Kidney epithelial cell (primary cell): ENCODE measurements at places on chromosomes 1 and 21.
A peak's percentile ranks its signal among the peaks of the same experiment; 100 is the strongest.

DNA sequence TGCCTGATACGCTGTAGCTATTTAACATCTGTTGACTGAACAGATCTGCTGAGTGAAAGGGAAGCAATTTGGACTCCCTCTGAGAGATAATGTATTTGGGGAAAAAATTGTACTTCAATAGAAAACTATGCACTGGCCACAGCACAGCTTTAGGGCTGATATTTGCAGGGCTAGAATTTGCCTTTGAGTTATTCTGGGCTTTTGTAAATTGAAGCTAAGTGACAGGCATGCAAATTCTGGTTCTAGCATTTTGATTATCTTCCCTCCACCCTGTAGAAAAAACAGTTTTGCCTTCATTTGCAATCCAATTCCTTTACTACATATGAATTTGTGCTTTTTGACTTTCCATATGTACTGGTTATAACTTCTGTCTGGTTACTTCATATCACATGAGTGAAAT, 7.9 kb downstream of the KYAT3 start:
- no peak for DNase-seq

DNA sequence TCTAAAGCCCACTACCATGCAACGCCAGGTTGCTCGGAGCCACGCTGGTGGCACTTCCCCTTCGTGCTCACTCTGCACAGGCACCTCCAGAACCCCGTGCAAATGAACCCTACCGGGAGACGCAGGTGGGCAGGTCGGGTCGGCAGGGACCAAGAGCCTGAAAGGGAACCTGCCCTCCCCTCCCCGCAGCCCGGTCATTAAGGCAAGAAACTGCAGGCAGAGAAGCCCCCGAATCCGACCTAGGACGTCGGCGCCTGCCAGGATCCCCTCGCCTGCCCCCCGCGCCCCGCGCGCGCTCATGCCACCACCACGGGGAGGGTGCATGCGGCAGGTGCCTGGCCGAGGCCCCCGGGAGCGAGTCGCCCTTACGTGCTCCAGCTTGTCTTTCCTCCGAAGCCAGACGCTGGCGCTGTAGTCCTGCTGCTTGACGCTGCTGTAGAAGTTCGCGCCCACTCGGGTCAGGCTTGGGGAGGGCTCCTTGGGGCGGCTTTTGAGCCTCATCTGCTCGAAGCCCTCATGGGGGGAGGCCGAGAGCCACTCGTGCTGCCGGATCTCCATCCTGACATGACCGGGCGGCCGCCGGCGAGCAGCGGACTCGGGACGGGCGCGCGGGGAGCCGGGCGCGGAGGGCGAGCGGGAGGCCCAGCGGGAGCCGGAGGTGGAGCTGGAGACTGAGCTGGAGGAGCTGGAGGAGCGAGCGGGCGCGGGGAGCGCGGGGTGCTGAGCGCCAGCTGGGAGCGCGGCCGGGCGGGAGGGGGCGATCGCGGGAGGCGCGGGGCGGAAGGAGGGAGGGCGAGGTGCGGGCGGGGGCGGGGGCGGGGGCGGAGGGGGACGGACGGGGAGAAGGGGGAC, 552 bp downstream of the PLD5 start:
- DNase-seq, result no peak

DNA sequence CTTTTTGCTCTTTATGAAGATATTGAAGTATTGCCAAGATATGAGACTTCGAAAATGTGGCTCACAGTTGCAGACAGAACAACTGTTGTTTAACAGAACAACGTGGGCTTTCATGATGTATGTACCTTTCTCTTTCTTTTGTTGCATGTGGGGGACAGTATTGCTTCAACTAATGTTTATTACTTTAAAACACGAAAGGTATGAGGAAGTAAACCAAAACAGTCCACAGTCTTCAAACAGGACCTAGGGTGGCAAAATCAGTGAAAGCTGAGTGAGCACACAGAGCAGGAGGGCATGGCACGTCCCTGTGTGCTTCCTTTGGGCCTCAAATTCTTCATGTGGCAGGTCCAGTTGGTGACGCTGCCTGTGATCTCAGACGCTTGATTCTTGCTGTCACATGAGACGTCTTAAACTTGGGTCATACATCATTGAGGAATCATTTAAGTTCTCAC, 7.8 kb upstream of the CHAF1B start:
- no peak for DNase-seq

DNA sequence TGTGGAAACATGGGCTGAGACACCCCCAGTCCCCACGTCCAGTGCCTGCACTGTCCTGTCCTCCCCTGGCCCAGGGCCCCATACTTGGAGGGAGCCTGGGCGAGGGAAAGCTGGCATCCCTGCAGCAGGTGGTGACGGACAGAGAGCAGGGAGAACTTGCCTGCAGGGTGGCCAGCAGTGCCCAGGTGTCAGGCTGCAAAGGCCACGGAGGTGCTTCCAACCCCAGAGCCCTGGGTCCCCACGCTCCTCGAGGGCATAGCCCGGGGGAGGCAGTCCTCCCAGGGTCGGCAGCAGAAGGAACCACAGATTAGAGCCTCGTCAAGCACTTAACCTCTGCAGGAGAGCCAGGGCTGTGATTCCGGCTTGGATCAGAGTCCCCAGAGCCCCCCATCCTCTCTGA, 77.5 kb downstream of the ARHGEF16 start:
- DNase-seq, result no peak

DNA sequence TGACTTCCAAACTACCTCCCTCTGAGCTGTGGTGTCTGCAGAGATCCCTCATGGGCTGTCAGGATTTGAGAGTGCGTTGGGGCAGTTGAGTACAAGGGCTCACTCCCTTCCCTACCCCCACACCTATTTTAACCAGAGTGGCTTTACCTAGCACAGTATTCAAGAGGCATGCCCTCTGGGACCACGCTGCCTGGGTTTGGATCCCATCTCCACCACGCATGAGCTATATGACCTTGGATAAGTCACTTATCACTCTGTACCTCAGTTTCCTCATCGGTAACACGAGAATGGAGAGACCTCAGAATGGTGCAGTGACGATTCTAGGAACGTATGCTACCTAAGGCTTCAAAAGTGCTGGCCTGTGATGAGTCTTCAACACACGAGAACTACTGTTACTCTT, 147.3 kb upstream of the WNT4 start:
- no peak for DNase-seq

DNA sequence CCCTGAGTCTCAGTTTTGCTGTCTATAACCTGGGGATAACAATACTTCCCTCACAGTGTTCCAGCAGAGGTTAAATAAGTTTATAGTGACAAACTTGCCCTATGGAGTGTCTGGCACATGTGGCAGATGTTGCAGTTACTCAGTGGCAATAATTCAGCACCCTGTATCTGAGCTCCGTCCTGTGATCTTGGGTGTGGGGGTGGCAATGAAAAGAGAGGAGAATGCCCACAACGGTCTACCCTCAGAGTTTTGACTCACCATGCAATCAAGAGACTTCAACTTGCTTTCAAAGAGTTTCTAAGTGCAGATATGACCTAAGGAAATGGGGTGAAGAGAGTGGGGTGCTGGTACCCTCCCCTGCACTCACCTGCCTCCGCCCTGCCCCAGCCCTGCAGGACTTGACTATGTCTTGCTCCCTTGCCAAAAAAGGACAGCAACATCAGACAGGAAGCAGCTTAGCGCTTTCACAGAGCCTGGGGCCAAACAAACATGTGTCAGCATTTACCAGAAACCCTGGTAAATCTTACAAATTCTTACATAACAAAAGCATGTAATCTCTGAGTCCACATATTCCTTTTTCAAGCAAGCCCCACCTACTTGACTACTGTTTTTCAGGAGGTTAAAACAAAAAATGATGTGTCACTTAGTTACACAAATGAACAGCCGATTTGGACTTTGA, 185.1 kb upstream of the CAMK1G start:
- DNase-seq, result peak; percentile 87

DNA sequence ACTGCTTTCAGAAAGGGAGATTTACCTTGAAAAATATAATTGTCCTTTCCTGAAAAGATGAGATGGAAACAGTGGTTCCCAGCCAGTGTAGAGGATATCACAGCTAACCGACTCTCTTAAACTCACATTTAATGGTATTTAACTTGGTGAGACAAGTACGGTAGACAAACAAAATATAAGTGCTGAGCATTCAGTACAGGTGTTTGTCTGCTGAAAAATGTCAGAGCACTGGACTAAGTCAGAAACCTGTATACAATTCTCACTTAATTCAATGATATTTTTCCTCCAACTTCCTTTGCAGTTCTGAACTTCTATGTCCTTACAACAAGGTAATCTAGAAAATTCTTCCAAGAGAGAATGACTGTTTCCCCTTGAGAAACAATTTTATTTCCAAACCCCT, at the start of gene LCE1B:
TSS of gene LCE1B (plus strand) at position 301 of the 400 bp plus-strand sequence. CDS start 476 bp downstream, outside the sequence.
- DNase-seq, result no peak

DNA sequence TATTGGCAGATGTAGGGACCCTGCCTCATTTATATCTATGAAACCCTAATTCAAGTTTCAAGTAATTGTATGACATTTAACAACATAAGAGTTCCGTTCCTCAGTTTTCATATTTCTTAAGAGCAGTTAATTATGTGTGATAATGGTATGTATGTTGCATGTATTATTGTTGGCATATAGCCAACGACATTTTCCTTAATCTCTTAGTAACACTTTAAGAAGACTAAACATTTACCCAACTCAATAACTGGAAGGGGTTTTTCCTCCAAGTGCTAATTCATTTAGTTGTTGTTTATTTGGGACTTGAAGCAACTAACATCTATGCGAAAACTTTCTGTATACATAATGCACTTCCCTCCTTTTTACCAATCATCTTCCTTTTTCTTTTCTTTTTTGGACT, 1.5 kb upstream of the RALGPS2 start:
- no peak for DNase-seq

DNA sequence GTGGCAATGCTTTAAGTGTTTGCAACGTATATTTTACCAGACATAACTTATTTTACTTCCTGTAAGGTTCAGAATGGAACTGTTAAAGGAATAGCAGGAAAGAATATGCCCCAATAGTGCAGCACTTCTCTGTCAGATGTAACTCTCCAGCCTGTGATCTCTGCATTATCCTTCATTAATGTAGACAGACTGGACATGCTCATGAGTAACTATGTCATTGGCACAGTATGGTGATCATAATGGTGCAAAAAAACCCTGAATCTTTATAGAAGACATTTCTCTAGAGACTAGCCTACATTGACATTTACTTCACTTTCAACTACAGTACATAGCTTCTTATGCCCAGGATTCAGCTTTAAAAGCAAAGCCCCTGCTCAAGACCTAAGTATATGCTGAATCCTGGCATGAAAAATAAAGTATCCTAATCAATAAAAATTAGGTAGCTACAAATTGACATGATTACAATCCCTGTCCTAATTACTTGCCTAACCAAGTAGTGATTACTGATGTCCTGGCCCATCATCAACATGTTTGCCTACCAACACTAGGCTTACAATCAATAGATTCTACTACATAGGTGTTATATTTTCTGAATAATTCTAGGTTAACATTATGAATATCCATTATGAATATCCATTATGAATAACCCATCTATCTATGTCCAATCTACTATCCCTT, 13.9 kb downstream of the COX20 start:
- DNase-seq, result no peak

DNA sequence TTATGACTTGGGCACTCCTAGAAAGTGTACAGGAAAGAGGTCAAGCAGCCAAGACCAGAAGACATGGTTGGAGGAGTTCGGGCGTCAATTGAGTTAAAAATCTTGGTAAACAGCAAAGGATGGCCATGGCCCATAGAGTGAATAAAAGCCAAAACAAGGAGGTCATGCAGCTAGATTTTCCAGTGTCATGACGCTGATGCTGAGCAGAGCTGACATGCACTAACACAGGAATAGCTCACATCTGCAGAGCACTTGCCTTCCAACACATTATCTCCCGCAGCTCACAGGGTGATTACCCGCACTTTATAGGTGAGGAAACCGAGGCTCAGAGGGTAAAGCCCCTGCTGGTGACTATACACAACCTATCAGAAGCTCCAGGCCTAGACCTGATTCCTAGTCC, 49.7 kb downstream of the TRABD2B start:
- DNase-seq, result no peak

DNA sequence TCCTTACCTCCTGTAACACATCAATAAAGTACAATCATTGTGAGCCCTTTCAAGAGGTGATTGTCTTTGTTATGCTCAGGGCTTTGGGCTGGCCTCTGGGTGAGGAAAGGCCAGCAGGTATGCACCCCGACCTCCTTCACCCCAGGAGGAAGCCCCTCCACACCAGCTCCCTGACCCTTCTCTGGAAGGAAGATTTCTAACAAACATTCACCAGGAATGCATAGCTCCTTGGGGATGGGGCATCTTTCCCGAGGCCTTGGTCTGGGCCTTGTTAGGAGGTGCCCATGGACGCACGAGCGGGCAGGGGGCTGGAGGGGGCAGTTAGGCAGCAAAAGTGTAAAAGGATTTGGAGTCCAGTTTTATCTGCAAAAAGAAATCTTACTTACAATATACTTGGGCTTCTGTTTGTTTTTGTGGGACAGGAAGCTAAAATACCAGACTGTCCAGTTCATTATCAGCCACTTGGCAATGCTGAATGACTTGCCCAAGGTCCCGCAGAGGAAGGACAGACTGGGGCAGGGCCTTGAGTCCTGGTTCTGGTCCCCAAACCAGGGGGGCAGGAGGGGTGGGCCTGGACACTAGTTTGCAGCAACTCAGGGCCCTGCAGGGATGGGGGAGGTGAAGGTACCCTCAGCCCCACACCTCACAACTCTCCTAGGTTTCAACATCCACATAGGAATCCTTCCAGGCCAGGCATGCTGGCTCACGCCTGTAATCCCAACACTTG, 10.1 kb downstream of the ZC3H12A start:
- DNase-seq, result no peak

GRCh38 chr1:233031521-233031920, 81.1 kb downstream of the NTPCR start:
- DNase-seq, result no peak

GRCh38 chr1:42943166-42943565, 15.5 kb downstream of the SLC2A1 start:
- DNase-seq, result no peak

DNA sequence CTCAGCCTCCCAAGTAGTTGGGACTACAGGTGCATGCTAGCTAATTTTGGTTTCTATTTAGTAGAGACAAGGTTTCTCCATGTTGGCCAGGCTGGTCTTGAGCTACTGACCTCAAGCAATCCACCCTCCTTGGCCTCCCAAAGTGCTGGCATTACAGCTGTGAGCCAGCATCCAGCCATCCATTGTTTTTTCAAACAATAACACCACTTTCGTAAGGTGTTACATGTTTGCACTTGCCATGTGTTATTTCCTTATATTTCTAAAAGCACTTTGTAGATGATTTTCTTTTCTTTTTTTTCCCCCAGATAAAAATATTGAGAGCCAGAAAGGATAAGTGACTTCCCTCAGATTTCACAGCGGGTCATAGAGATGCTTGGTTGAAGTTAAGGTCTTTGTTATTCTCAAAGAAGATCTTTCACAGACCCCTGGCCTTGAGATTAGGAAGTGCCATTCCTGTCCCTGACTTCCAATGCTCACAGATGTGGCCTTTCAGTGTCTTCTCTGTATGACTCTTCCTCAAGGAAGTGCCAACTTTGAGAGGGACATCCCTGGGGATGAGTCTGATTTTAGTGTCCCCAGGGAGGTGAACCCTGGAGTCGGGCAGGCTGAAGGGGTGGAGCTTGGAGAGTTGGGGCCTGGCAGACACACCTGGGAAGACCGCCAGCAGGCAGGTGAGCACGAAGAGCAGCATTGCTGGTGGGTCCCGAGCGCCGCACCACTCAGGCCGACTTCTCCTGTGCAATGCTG, 6.3 kb downstream of the PIGR start:
- DNase-seq, result no peak

GRCh38 chr21:34344584-34344983, 19.2 kb upstream of the KCNE2 start:
- DNase-seq, result no peak

- no peak for DNase-seq
Measured at GRCh38 chr21:34942911-34943310, 106.2 kb downstream of the RUNX1 start.
